ENCODE measurements at places on chromosomes 2 and 18. TPM values are rescaled to one million over a fixed set of nuclear protein-coding genes. Genes with fewer than 3 reads are reported as not detected.

ADRA2B gene
- total RNA-seq, result 0.32 TPM

MRO gene
- 0.44 TPM for total RNA-seq

DNA sequence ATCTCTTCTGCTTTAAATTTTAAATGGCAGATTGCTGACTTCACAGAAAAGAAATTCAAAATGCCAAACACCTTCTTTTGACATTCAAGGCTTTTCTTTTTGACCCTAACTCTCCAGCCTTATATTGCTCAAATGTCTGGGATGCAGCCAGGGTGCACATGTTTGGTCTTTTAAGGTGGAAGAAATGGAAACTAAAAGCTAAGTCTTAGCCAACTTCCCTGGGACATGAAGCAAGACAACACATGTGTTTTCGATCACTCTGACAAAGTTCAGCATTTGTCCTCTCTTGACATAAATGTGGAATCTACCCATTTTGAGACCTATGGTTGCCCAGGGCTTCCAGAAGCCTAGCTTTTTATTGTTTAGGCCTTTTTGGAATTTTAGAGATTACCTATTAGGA lies 161.6 kb downstream of the RDH14 start:
- DNase-seq, result no peak

DNA sequence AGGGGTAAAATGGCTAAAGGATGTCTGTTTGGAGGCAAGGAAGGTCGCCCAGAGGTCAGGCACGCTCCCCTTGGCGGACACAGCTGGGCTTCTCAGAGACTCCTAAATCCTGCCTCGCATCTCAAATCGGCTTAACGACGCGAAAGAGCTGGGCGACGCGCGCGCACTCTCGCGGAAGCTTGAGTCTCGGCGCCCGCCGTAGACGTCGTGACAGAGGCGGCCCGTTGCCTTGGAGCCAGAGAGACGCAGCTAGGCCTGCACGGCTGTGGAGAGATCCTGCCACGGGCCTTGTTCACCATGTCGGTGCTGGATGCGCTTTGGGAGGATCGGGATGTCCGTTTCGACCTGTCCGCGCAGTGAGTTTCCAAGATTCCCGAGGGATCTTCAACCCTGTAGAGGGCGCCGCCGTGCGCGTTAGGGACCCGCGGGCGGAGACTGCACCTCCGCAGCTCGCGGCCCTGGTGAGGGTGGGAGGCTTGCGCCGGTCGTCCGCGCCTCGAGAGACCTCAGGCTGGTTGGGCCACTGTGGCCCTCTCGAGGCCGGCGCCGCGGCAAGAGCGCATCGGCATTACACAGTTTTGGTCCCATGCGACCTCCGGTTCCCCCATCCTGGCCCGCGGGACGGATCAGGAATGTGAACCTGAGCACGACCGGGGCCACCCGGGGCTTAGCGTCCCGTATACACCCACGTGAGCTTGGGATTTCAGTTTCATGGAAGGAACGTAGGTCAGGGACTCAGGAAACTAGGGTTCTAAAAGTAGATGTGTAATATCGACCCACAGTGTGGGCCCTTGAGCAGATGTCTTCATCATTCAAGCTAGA lies at the start of gene BBS5:
Gene BBS5, plus strand, starts transcription at position 238 of the 822 bp plus-strand sequence. Its CDS starts 60 bp downstream, at position 298.
- peak; percentile 90 for DNase-seq

DNA sequence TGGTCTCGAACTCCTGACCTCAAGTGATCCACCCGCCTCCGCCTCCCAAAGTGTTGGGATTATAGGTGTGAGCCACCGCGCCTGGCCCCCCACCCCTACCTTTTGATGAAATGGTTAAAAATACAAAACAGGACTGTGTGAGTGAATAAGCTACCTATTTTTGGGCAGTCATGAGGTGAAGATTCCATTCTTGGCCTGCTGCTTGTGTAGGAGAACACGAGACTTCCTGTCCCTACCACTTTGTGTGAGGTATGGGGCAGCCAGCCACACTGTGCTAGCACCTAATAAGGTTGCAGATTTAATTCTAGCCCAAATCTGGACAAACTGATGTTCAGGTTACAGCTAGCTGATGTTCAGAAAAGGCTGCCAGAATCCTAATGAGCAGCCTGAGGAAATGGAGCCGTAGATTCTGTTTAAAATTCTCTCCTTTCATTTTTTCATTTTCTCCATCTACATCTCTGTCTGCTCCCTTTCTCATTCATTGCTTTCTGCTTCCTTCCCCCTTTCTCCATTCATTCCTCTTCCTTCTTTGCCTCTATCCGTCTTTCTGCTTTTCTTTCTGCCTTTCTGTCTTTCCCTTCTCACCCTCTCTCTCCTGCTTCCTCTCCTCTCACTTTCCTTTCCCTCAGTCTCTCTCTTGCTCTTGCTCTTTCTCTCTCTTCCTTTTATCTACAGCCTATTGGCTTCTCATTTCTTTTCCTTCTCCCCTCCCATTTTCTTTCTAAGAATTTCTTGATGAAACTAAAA lies 4.6 kb upstream of the LTBP1 start:
- no peak for DNase-seq

DNA sequence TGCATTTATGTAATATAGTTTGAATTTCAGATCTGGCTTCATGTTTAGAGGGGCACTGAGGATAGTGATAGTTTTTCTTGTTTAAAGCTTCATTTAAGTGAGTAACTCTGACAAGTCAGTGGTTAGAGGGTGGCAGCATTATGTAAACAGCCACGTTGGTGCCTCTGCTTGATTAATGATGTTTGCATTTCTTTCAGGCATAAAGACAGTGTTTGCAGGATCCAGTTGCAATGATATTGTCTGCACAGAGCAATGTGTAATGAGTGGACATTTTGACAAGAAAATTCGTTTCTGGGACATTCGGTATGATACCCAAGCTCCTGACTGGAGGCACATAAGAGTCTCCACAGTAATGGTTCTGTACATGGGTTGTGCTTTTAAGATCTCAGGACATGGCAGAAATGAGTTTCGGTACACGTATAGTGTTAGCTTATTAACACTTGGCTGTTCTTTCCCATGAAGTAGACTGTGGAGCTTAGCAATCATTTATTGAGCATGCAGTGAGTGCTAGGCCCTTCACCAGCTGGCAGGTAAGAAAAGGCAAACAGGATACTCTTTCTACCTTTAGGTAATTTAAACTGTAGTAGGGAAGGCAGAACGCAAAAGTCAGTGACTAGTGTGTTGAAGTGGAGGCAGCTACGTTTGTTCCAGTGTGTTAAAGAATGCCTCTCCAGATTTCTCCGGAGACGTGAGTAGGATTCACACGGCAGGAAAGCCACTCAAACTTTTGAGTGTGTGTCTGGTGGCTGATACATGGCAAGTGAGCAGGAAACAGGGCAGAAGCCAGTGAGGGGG lies 17.4 kb upstream of the SAG start:
- no peak for DNase-seq

GRCh38 chr2:218517434-218518206 lies 50.5 kb downstream of the USP37 start:
- no peak for DNase-seq

DNA sequence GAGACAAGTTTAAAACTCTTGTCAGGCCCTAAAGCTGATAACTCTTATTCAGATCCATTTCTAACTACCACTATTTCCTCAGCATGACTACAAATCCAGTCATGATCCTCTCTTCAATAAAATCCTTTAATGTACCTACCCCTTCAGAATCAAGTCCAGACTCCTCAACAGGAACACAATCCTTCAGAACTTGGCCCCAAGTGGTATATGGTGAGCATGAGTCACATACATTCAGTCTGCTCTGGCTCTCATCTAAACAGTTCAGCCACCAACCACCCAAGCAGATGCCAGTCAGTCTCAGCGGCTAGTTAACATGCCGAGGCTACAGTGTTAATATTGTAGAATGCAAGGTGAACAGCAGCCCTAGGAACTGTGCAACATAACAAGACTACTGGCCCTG lies 9.7 kb downstream of the LMAN2L start:
- no peak for DNase-seq

GRCh38 chr2:85439025-85439472 lies 20.5 kb downstream of the SH2D6 start:
- no peak for DNase-seq

- no peak for DNase-seq
These were observed 4.5 kb downstream of the GPR39 start for GRCh38 chr2:132420816-132421805.

GRCh38 chr2:27356056-27356381 lies 545 bp downstream of the GTF3C2 start:
- DNase-seq, result peak; percentile 78

Data from lower lobe of right lung (tissue), 2 donors.